ENCODE measurements at places on chromosomes 7 and 10. TPM values are rescaled to one million over a fixed set of nuclear protein-coding genes. Genes with fewer than 3 reads are reported as not detected.

DNA sequence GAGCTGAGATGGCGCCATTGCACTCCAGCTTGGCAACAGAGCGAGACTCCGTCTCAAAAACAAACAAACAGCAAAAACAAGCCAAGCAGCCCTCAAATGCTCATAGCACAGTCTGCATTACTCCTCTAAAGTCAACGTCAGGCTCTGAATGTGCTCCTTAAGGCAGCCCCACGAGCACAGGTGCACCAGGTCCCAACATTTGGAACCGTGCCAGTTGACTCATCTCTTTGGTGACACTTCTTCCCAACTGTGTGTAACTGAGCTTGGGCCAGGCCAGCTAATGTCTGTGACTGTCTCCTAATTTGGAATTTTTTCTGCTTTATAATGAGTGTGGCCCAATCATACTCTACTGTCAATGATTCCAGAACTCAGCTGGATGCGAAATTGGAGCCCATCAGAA lies 66.3 kb upstream of the EFCAB10 start:
- DNase-seq = no peak

The MMP21 gene
- not detected for total RNA-seq

GRCh38 chr7:73933091-73933490 lies 72.1 kb downstream of the TMEM270 start:
- DNase-seq = no peak

- no peak for DNase-seq
These were observed 211.8 kb upstream of the FOXK1 start for GRCh38 chr7:4470246-4470645.

DNA sequence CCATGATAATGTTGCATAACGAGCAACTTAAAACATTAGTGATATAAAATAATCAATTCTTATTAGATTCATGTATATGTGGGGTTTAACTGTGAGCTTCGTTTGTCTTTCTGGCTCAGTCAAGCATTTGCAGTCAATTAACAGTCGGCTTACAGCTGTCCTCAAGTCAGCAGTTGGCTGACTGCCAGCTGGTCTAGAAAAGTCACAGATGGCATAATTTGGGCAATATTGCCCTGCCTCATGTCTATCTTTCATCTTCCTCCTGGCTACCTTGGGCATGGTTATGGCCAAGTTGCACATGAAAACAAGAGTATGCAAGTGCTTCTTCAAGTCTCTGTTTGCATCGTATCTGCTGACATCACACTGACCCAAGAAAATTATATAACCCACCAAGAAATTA lies 186.1 kb upstream of the ZWINT start:
- DNase-seq = no peak

- no peak for DNase-seq
These were observed 152.6 kb downstream of the BMPER start for GRCh38 chr7:34057956-34058355.

DNA sequence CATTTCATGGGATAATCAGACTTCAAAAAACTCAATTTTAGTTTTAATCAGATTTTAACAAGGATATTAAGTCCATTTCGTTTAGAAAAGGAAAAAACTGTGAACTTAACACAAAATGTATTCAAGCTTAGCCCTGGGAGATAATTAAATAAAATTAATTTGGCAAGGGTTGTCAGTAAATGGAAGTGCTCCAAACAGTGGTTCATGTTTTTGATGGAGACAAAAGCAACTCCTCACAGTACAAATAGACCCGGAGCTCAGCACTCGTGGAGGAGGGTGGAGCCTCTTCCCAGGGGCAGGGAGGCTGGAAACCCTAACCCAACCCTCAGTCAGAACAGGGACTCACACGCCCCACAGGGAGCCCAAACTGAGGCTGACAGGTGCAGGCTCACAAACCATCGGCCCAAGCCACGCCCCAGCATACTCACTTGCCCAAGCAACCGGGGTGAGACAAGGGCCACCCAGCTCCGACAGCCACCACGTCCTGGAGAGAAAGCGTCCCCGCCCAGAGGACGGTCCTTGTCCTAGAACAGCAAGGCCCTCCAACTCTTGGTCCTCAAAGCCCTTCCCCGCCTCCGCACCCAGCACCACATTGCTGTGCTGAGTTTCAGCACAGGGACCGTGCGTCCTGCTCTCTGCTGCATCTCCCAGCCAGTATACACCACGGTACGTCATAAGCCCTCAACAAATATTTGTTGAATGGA lies 39.8 kb downstream of the MAD1L1 start:
- DNase-seq = no peak

The PPP1R17 gene
- not detected for total RNA-seq

The SLC13A1 gene
- total RNA-seq = not detected

The SPDYE8 gene
- not detected for total RNA-seq

Measured in foreskin keratinocyte (primary cell).